Tibial nerve (tissue), 4 donors: ENCODE measurements at places on chromosomes 7 and 10. TPM values are rescaled to one million over a fixed set of nuclear protein-coding genes. Genes with fewer than 3 reads are reported as not detected.

DNA sequence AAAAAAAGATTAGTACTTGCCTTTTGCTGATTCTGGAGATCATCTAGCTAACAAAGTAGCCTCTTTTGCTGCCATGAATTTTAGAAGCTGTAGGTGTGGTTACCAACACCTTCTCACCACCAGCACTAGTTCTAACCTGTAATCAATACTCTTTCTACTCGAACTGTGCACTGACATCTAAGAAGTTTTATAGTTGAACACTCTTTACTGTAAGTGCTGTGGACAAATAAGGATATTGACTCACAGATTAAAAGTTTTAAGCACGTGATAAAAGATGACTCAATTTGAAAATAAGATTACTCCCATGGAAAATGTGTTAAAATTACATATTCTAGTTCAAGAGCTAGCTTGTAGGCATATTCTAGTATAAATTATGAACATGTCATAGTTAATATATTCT, 89.9 kb downstream of the REEP3 start:
- H3K4me1 ChIP-seq: peaks cover 7% of the 10 kb centered on the region
- H3K27ac ChIP-seq: no peak overlapping the region
- DNase-seq: no peak
- H3K27me3 ChIP-seq: no peaks in the 10 kb centered on the region
- H3K4me3 ChIP-seq: no peak overlapping the region
- no peaks in the 10 kb centered on the region for H3K36me3 ChIP-seq

DNA sequence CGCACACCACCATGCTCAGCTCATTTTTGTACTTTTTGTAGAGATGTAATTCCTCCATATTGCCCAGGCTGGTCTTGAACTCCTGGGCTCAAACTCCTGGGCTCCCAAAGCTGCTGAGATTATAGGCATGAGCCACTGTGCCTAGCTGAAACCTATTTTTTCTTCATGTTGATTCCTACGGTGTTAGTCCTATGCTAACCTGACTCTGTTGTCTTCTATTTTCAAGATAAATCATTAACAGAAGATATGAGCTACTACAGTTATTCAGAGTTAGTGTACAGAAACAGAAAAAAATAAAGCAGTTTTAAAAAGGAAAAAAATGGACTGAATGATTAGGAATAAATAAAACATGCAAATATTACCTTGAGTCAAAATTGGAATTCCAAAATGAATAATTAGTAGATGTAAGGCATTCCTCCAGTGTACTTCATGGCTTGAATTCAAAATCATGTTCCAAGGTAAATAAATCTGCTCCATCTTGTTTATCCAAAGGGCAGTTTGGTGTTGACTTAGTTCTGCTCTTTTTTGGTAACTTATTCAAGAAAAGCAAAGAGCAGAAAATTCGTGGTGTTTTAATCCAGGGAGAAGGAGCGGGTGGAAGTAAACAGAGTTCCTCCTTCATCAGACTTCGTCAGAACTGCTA, 185.8 kb downstream of the CACNB2 start:
- no peak overlapping the region for H3K27ac ChIP-seq
- no peaks in the 10 kb centered on the region for H3K4me1 ChIP-seq
- DNase-seq: no peak
- H3K27me3 ChIP-seq: no peaks in the 10 kb centered on the region
- H3K4me3 ChIP-seq: no peak overlapping the region
- no peaks in the 10 kb centered on the region for H3K36me3 ChIP-seq

GRCh38 chr10:117312430-117312829, 62.8 kb downstream of the PDZD8 start:
- no peaks in the 10 kb centered on the region for H3K36me3 ChIP-seq
- no peak overlapping the region for H3K27ac ChIP-seq
- no peaks in the 10 kb centered on the region for H3K4me1 ChIP-seq
- no peaks in the 10 kb centered on the region for H3K27me3 ChIP-seq

- no peak overlapping the region for H3K4me3 ChIP-seq
- no peak overlapping the region for H3K27ac ChIP-seq
- H3K27me3 ChIP-seq: no peaks in the 10 kb centered on the region
- no peak for DNase-seq
Measured at GRCh38 chr7:128029405-128029995, 1.7 kb downstream of the LRRC4 start.

GRCh38 chr10:102537948-102538347, 34.2 kb downstream of the SUFU start:
- no peak overlapping the region for H3K4me3 ChIP-seq
- no peaks in the 10 kb centered on the region for H3K27me3 ChIP-seq
- DNase-seq: no peak
- H3K4me1 ChIP-seq: no peaks in the 10 kb centered on the region
- H3K36me3 ChIP-seq: no peaks in the 10 kb centered on the region

- no peak overlapping the region for H3K4me3 ChIP-seq
- peaks cover 21% of the 10 kb centered on the region for H3K4me1 ChIP-seq
- H3K27ac ChIP-seq: no peak overlapping the region
Measured at GRCh38 chr10:95360122-95360714, 69.4 kb upstream of the PDLIM1 start.

DNA sequence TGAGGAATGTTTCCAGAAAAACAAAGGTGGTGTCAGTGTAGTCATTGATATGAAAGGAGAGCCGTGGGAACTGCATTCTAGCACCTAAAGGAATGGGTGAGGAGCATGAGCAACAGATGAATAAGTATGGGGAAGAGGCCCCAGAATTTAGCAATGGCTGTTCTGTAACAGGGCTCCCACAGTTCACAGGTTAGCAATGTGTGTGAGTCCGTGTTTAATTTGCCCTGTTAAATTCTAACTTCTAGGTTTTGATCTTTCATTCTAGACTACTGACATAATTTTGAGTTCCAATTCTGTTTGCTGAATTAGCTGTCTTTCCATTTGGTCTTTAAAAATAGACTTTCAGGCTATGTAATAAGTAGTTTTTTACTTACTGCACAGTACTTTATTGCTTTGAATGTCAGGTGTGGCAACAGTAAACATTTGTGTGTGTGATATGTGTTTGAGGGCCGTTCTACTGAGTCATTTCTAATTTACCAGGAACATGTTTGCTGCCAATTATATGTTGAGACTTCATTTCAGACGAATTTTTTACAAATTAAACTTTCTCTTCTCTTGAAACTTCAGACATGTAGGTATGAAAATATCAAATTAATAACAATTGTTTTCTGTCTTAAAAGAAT, 8.8 kb downstream of the STK17A start:
- no peak overlapping the region for H3K27ac ChIP-seq
- H3K36me3 ChIP-seq: no peaks in the 10 kb centered on the region
- no peak overlapping the region for H3K4me3 ChIP-seq
- H3K4me1 ChIP-seq: peaks cover 63% of the 10 kb centered on the region

DNA sequence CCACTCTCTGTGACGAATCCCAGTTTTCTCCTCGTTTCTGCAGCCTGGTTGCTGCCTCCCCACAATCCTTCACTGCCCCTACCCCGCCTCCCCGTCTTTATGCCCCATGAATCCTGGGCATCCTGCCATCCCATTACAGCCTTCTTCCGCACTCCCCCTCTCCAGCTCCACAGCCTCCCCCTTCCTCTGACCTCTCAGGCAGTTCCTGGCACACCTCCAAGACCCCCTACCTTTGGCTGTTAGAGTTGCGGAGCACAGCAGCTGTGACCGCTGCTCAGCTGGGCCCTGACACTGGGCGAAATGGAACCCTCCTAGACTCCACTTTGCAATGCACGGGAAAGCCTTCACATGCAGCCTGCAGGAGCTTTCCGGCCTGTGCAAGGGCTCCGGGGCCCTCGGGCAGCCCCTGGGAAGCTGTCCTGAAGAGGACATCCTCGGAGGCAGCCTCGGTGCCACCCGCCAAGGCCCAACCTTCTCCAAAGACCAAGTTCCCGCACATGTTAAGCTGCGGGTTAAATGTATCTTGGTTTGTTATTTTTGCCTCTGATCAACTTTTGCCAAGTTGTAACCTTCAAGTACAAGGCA, 400.7 kb upstream of the MKI67 start:
- no peaks in the 10 kb centered on the region for H3K36me3 ChIP-seq
- H3K4me1 ChIP-seq: no peaks in the 10 kb centered on the region
- peak overlapping the region; percentile 41 for H3K27ac ChIP-seq
- DNase-seq: no peak

DNA sequence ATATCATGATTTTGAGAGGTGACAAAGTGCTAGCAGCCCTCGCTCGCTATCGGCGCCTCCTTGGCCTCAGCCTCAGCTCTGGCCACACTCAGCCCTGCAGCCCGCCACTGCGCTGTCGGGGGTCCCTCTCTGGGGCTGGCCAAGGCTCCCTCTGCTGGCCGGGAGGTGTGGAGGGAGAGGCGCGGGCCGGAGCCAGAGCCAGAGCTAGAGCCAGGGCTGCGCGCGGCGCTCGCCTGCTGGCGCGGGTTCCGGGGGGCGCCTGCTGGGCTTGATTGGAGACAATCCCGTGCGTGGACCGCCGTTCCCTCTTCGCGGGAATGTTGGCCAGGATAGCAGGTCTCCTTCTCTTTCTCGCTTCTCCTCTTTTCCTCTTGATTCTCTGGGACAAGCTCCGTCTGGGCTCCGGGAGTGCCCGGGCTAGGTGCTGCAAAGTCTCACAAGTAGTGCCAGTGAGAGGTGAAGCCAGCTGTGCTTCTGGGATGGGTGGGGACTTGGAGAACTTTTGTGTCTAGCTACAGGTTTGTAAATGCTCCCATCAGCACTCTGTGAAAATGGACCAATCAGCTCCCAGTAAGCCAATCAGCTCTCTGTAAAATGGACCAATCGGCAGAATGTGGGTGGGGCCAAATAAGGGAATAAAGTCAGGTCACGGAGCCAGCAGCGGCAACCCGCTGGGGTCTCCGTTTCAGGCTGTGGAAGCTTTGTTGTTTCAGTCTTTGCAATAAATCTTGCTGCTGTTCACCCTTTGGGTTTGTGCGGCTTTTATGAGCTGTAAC, 43.4 kb upstream of the ELMO1 start:
- H3K36me3 ChIP-seq: no peaks in the 10 kb centered on the region
- H3K4me3 ChIP-seq: no peak overlapping the region
- no peak overlapping the region for H3K27ac ChIP-seq
- no peak for DNase-seq

- no peak overlapping the region for H3K4me3 ChIP-seq
- peaks cover 9% of the 10 kb centered on the region for H3K4me1 ChIP-seq
- H3K36me3 ChIP-seq: no peaks in the 10 kb centered on the region
- no peak overlapping the region for H3K27ac ChIP-seq
- H3K27me3 ChIP-seq: no peaks in the 10 kb centered on the region
- peak; percentile 62 for DNase-seq
Measured at GRCh38 chr10:98361131-98362025, 53.6 kb downstream of the PYROXD2 start.

DNA sequence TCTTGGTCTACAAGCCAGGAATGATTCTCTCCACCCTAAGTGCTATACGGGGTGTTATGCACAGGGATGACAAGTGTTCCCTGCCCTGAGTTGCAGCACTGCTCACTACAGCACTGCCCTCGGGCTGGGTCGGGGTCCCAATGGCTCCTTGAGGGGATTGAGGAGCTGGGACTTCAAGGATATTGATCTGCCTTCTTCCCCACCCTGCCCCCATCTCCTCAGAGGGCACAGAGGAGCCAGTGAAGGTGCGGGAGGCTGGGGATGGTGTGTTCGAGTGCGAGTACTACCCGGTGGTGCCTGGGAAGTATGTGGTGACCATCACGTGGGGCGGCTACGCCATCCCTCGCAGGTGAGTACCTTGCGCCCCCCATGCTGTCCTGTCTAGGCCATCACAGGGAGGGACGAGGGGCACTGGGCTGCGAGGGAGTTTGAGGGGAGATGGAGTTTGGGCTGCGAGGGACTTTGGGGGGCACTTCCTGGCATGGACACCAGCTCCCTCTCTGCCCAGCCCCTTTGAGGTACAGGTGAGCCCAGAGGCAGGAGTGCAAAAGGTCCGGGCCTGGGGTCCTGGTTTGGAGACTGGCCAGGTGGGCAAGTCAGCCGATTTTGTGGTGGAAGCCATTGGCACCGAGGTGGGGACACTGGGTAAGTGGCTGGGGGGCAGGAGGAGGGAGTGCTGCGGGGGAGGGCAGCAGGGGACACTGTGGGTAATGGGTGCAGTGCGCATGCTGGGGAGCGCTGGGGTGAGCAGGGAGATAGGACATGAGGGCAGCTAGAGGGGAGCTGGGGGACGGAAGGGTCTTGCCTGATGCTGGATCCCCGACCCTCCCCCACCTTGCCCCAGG, 10.3 kb downstream of the FLNC start:
- H3K27ac ChIP-seq: no peak overlapping the region
- H3K27me3 ChIP-seq: no peaks in the 10 kb centered on the region
- no peak overlapping the region for H3K4me3 ChIP-seq
- H3K4me1 ChIP-seq: no peaks in the 10 kb centered on the region

DNA sequence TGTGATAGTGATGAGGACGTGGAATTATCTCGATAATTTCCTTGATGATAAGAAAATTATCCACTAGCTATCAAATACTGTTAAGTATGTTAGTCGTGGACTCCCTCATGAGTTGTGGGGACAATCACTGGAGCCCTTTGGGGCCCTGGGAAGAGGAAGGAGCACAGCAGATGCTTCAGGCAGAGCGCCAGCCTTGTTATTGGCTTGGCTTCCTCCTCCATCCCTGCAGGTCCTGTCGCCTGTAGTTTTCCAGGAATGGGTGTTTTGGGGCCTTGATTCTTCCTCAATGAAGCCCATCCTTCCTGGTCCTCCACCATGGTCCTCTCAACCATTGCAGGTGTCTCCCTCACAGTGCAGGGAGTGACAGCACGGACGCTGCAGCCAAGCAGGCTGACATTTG, 32.5 kb upstream of the ZNF32 start:
- H3K4me1 ChIP-seq: no peaks in the 10 kb centered on the region
- no peak for DNase-seq
- no peaks in the 10 kb centered on the region for H3K36me3 ChIP-seq
- H3K27me3 ChIP-seq: no peaks in the 10 kb centered on the region

ACSL5 gene
- 12.3 TPM for total RNA-seq

PCDH15 gene
- not detected for total RNA-seq

PANK1 gene
- total RNA-seq: 9.6 TPM

AHR gene
- 222 TPM for total RNA-seq

GDF10 gene
- total RNA-seq: 25.7 TPM

MBL2 gene
- total RNA-seq: not detected

GPR26 gene
- total RNA-seq: not detected
